Posterior vena cava (tissue), 2 donors: ENCODE measurements at places on chromosomes 1 and 21.

DNA sequence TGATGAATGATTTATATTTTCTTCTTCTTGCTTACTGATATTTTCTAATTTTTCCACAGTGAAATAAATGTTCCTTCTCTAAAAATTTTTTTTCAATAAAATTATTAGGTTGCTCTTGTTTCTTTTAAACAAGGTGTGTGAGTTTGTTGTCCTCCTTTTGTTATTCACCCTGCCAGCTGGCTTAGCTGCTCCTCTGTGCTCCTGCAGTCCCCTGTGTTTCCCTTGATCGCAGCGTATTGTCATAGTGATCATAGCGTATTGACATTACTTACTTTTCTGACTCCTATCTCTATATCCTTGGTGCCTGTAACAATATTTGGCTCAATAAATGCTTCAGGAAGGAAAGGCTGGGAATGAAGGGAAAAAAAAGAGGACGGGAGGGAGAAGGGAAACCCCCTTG is 24.9 kb upstream of the PODN start:
- no peak for DNase-seq

GRCh38 chr1:85342207-85342606 is 65.8 kb upstream of the BCL10 start:
- DNase-seq: no peak

DNA sequence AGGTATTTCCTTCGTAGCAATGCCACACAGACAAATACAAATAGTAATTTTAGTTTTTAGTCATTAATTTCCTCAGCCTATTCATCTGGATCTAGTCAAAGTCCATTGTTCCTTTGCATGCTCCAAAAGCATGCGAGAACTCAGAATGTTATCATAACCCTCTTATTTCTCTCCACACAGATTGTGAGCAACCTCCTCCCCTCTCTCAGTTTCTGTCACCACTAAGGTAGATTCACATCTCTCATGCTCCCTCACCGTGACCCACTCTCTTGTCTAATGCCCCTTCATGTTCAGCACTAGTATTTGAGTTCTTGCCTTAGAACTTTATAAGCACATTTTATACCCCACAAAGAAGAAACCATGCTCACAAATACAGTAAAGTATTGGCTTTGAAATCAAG is 582.4 kb downstream of the PLA2G4A start:
- no peak for DNase-seq

DNA sequence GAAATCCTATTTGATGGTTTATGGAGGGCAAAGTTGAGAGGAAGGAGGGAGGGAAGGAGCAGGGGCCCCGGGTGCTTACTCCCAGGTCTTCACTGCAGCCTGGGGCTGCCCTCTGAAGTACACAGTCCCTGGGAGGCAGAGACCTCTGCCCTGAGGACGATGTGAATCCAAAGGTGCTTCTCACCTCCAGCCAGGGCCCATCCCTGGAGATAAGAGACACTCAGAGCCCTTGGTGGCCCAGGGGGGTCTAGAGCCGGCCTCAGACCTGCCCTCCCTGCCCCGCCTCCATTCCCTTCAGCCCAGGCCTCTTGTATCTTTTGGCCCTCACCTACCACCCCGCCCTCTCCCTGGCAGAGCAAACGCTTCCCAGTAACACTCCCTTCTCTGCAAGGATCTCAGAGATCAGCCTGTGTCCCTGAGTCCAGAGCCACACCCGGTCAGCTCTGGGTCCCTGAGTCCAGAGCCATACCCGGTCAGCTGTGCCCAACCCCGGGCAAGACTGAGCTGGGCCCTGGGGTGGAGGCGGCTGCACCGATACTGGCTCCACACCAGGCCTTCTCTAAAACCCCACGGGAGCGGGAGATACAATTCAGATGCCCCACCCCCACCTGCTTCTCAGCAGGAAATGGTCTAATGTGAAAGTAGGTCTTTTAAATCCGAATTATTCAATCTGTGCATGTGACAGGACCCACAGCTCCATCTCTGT is 3.6 kb upstream of the GNB1 start:
- no peak for DNase-seq

- no peak for DNase-seq
Observed at GRCh38 chr1:220775240-220775853, 11.4 kb upstream of the MTARC1 start.

DNA sequence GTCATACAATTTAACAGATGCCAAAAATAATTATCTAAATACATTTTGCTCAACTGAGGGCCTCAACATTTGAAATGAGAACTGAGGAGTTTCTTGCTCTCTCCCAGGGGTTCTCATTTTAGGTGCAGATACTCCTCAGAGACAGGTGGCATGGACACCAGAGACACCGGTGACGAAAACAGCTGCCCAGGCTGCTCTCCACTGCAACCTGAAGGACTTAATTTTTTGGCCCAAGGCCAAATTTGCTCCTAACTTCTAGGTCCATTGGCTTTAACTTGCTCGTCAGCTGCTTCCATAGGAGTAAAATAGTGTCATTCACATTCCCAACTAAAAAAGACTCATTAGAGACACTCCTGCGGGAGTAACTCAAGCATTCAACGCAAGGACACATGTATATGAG is 87.0 kb downstream of the NRIP1 start:
- no peak for DNase-seq

- DNase-seq: no peak
Observed at GRCh38 chr1:6094801-6095505, 49.3 kb downstream of the KCNAB2 start.

GRCh38 chr21:19123525-19123924 is 719.9 kb upstream of the TMPRSS15 start:
- no peak for DNase-seq

DNA sequence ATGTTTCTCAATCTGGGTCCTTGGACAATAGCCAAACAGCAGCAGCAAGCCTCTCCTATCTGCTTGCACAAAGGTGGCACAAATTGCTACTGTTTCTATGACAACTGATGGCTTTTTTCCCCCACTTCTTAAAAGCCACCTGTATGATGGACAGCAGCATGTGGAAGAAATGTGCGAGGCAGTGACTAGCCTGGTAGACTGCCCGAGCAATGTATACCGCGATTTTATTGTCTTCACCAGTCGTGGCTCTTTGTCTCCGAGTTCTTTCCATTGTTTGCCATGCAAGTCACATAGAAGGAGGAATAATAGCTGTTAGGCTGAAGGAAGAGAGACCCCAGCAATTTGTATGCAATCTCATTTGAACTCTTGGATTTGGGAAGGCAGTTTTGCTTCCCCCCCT is 79.4 kb downstream of the S1PR1 start:
- no peak for DNase-seq

GRCh38 chr1:109024646-109025045 is 17.3 kb downstream of the WDR47 start:
- DNase-seq: no peak

DNA sequence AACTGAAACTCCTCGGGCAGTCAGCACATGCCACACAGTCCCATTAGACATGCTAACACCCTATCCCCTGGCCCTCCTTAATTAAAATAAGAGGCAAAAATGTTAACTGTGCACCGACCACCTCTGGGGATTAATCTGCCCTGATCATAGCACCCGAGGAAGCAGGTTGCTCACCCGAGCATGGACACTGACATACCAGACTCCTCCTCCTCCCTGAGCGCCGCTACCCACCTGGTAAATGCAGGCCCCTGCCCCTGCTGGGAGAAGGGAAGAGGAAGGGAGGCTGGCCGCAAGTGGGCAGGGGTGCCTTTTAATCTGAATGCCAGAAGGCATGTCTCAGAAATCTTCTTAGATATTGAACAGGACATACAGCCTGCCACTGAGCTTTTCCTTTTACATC is 360.9 kb downstream of the RRAGC start:
- no peak for DNase-seq

DNA sequence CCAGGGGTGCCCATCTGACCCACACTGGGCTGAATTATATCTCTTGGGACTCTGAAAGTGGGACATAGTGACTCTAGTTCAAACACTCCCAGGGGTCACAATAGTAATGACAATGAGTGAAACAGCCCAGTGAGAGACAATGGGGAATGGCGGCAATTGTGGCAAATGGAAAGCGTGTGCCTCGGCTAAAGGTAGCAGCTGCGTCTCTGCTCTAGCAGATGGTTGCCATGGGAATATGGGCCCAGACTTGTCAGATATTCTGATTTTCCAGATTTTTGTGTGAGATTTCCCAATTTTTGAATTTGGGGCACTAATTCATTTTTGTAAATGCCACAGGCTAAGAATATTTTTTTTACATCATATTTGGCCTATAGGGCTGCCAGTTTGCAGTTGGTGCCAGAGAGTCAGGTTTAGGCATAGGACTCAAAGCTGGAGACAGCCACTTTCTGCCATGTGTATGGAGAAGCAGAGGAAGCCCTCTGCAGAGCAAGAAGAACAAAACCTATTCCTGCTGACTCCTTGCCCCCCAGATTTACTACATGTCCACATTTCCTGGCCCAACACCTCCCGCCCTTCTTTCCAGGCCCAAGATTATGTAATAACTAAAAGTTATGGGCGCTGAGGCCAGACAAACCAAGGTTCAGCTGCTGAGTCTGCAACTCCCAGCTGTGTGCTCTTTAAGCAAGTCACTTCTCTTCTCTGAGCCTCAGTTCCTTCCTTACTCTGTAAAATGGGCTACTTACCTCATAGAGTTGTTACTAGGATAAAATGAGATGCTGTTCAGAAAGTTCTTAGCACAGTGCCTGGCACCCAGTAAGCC is 21.6 kb upstream of the PTP4A2 start:
- no peak for DNase-seq

DNA sequence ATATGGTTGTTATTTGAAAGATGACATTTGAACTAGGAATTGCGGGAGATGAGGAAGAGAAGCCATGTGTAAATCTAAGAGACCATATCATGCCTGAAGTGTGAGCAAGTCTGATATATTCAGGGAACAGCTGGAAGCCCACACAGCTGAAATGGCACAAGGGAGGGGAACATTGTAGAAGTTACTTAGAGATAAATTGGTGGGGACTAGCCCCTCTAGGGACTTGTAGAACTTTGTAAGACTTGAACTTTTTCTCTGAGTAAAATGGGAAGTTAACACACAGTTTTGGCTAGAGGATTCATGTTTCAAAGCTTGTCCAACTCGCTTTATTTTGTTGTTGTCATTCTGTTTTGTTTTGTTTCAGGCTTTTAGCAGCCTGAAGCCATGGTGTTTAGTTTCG is 216.4 kb downstream of the FMN2 start:
- no peak for DNase-seq

GRCh38 chr1:218945050-218945449 is 228.6 kb upstream of the LYPLAL1 start:
- no peak for DNase-seq

- DNase-seq: no peak
Observed at GRCh38 chr1:18530587-18531502, 50.1 kb downstream of the KLHDC7A start.

- no peak for DNase-seq
Observed at GRCh38 chr1:244388961-244389360, 62.7 kb downstream of the ADSS2 start.

- DNase-seq: no peak
Observed at GRCh38 chr1:56780128-56780750, 39.0 kb downstream of the FYB2 start.

GRCh38 chr1:87515781-87516180 is 187.1 kb downstream of the LMO4 start:
- no peak for DNase-seq

- DNase-seq: no peak
Observed at GRCh38 chr1:158248771-158249170, 5.5 kb upstream of the CD1A start.

DNA sequence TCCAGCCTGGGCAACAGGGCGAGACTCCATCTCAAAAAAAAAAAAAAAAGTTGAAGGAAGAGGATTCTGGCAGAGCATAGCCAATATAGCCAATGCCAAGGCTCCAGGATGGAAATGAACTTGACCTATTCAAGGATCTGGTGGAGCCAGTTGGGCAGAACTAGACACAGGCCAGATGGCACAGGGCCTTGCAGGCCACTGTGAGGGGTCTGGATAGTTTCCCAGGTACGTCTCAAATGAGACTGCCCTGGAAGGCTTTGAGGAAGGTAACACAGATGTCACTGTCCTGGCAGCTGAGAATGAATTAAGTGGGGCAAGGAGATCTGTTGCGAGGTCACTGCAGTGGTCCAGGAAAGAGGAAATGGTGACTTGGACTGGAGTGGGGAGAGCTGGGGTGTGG is 12.0 kb upstream of the ARHGEF19 start:
- DNase-seq: no peak

GRCh38 chr1:115829023-115829674 is 11.8 kb downstream of the NHLH2 start:
- DNase-seq: no peak

GRCh38 chr1:198174297-198174696 is 17.5 kb downstream of the NEK7 start:
- no peak for DNase-seq
